GM03348 (cell line): ENCODE measurements at places on chromosomes 5 and 9.

DNA sequence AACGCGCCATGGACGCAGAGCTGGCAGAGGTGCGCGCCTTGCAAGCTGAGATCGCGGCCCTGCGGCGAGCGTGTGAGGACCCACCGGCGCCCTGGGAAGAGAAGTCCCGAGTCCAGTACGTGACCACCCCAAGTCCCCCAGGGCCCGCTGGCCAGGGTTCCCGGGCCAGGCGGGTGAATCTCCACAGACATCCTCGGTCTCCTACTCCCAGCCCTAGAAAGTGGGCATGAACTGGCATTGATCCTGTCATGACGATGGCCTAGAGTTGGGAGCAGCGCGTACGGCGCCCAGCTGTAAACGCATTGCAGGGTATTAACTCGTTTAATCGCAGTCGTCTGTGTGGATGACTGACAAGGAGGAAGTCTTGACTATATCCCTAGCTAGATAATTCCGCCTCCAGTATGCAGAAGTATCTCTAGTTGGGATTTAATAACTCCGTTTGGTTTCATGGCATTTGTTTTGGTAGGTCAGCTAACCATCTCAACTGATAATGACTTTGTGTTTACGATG is 293 bp downstream of the CENPP start:
- DNase-seq, result no peak

GRCh38 chr5:32297181-32298058 is 15.3 kb downstream of the MTMR12 start:
- DNase-seq, result no peak

- DNase-seq, result no peak
Observed at GRCh38 chr5:10673017-10673389, 88.0 kb downstream of the DAP start.

- DNase-seq, result no peak
Observed at GRCh38 chr5:178246624-178247279, 14.2 kb upstream of the PHYKPL start.

DNA sequence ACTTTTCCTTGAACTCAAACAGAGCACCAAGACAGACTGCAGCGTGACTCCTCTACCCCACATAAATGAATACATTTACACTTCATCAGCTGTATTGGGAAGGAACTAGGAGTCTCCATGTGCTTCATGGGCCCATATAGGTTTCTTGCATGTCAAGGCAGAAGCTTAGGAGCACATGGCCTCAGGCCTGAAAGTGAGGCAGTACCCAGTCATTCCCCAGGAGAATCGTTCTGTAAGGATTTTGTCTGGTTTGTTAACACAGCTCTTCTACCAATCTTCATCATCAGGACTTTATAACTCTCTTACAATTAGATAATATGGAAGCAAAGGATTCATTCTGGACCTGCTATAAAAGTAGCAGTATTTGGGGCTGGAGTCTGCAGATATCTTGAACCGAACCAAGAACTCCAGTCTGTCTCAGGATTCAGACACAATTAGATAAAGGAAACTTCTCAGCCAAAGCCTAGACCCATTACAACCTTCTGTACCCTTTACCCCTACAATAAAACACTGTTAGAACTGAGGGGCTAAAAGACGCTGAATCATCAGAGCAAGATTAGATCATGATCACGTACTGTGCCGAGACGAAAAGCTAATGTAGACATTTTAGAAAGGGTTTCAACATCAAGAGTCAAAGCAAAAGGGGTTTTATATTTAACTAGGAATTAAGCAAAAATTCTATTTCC is 385.5 kb upstream of the SLC30A5 start:
- no peak for DNase-seq

DNA sequence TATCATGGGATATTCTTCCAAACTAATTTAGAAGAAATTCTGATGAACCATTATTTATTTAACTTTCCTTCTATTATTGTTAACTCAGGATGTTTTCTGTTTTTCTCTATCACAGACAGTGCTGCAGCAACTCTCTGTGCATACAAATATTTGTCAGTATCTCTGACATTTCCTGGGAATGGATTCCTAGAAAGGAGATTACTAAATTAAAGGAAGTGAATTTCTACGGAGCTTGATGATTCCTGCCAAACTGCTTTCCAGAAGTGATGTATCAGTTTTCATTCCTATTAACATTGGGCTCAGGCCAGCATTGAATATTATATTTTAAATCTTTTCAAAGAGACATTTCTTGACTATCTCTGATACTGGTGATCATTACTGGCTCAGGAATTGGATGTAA is 26.0 kb upstream of the MAST4 start:
- no peak for DNase-seq

GRCh38 chr5:34742061-34742460 is 85.9 kb downstream of the RAI14 start:
- DNase-seq, result no peak

- no peak for DNase-seq
Observed at GRCh38 chr9:97594381-97594921, 38.7 kb downstream of the TSTD2 start.

- no peak for DNase-seq
Observed at GRCh38 chr5:178083922-178084321, 29.4 kb upstream of the N4BP3 start.

DNA sequence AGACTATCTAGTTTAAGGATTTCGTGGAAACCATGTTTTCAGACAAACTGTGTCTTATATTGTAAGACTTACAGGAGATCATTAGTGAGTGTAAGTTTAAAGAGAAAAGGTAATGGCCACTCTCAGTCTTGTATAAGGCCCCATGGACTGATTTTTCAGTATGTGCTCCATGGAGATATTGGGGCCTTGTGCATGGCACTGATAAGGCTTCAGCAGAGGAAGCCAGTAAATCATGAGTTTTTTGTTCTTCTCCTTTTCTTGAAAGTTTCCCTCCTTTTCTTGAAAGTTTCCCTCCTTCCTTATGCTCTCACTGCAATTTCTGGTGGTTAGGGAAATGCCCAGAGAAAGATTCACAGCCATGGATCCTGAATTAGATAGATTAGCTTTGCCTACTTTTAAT is 471.3 kb downstream of the LRRC70 start:
- no peak for DNase-seq
